NCI-H2081 (cell line): ENCODE measurements at places on chromosomes 1 and 21.

DNA sequence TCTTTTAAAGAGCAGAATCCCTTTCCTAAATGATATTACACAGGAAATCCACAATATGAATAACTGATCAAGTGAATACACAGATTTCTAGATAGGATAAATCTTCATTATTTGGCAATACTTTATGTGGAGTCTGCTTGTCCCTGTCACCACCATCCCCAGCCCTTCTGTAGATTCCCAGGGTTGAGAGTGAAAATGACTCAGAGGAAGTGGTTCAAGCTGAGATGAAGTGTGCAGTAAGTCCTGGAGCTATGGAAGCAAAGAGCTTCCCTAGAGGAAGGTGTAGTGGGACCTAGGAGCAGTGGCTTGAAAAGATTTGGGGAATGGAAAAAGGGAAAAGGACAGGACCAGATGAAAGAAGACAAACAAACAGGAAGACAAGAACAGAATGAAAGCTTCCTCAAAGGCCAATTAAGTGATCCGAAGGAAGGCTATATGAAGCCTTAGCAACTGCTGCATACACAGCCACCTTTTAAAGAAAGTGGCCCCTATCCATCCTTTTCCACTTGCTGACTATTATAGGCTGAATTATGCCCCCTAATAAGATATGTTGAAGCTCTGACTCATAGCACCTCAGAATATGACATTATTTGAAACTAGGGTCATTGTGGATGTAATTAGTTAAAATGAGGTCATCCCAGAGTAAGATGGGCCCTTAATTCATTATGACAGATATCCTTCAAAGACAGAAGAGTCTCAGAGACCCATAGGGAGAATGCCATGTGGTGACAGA is 96.5 kb upstream of the CAMK1G start:
- no peak for DNase-seq

GRCh38 chr1:162847839-162848453 is 13.0 kb downstream of the CCDC190 start:
- DNase-seq, result peak; percentile 81

GRCh38 chr1:197526736-197527371 is 248.4 kb downstream of the DENND1B start:
- DNase-seq, result peak; percentile 54

DNA sequence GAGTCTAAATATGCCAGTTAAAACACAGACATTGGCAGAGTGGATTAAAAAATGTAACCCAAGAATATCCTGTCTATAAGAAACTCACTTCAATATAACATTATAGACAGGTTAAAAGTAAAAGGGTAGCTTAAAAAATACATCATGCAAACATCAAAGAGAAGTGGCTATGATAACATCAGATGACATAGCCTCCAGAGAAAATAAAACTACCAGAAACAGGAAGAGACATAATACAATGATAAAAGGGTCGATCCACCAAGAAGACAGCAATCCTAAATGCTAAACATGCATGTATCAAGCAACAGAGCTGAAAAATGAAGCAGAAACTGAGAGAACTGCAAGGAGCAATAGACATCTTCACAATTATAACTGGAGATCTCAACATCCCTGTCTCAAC is 190.2 kb upstream of the NR5A2 start:
- DNase-seq, result no peak

DNA sequence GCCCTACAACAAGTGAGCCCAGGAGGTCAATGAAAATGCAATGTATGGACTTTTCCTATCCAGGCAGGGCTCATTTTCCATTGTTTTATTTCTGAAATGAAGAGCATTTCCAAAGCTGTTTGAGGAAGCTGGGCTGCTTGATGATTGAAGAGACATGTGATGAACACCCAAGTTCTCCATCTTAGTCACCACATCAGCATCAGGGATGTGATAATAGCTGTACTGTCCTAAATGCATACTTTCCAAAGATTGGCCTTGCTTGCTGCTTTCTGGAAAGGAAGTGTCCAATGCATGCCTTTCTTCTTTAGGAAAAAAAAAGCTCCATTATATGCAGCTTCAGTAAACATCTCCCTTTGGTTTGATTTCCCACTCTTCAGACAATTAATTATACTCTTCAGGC is 425.9 kb upstream of the RUNX1 start:
- no peak for DNase-seq

DNA sequence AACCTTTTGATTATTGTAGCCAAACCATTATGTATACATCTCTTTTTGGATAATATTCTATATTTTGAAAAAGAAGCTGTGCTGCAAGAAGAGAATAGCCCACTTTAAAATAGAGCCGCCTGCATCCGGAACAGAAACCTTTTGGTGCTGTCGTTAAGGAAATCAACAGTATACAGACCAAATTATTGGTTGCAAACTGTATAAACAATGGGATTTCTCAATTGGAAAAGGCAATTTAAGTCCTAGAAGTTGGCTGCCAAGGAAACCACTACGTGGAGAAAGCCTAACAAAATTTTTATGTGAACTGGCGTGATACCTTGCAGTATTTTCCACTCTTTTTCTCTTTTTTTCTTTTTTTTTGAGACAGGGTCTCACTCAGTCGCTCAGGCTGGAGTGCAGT is 25.8 kb downstream of the DESI2 start:
- DNase-seq, result peak; percentile 9

- DNase-seq, result no peak
These were observed 200.4 kb downstream of the HMCN1 start for GRCh38 chr1:185934476-185935189.

DNA sequence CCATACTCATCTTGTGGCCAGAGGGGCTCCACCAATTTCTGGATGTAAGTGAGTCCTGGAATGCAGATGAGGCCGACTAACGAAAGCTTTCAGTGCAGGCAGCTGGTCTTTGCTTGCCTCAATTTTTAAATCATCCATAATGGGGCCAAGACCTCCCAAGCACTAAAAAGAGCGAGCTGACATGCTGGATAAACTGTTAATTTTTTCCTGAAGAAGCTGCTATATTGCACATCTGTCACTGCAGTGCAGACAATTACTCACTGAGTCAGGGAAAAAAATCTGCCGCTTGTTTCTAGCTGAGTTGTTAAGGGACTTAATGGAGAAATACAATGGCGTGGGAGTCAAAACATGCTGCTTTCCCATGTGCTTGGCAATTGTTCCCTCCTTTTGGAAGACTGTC is 205.5 kb downstream of the GPATCH2 start:
- no peak for DNase-seq

DNA sequence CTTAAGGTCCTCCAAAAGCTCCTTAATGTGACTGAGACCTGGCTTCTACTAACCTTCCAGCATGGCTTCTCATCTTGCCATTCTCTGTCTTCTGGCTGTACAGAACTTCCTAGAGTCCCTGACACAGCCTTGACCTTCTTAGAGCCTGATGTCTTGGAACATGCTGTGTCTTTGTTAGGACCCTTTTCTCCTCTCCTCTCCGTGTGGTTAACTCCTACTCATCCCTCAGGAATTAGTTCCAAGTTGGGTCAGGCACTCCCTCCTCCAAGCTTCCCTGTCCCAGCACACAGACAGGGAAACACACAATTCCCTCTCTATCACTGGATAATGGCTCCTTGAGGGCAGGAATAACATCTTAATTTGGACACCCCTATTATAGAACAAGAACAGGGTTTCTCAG is 275.4 kb upstream of the USP24 start:
- DNase-seq, result no peak
